ENCODE measurements at places on chromosomes 5 and 9. TPM values are rescaled to one million over a fixed set of nuclear protein-coding genes. Genes with fewer than 3 reads are reported as not detected.

GRCh38 chr9:124017051-124017928 is 5.7 kb downstream of the LHX2 start:
- no peak for DNase-seq

GRCh38 chr9:127904561-127905003 is 5.2 kb upstream of the ST6GALNAC6 start:
- DNase-seq: no peak

Gene BNIP1
- total RNA-seq: 7.1 TPM

Gene BTNL8
- not detected for total RNA-seq

Gene ZFP2
- total RNA-seq: 2.4 TPM

Gene CCDC171
- total RNA-seq: 1.8 TPM
